CD4-positive, alpha-beta T cell treated with Interleukin-15 for 4 hours (primary cell): ENCODE measurements at places on chromosomes 4 and X.
A peak's percentile ranks its signal among the peaks of the same experiment; 100 is the strongest.

GRCh38 chrX:39627257-39627656, 470.5 kb downstream of the BCOR start:
- DNase-seq: no peak

DNA sequence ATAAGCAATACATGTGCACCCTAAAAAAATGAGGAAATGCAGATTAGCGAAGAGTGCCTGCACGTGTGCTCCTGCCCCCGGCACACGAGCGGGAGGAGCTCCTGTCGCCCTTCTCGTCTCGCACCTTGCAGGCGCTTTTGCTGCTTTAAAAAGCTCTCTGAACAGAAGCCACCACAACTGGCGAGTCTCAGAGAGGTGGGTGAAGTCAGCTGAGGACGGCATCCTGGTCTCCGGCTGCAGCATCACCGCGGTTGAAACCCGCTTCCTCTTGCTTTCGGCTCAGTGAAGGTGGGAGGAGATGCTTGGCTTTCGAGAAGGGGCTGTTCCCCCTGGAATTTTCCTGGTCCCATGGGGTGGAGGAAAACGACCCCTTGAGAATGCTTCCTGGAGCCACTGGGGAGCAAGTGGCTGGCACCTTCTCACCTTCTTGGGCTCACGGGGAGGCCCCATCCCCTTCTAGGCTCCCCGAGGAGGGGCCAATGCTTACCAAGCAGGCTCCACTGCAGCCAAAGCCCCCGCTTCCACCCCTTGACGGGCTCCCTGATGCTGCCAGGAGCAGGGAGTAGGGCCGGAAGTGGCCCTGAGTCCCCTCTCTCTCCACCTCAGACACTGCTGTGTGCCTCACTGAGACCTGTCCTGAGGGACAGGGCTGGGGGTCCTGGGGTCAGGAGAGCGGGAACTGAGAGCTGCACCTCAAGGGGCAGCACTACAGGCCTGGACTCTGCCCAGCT, 29.2 kb upstream of the MXD4 start:
- DNase-seq: peak; percentile 72

GRCh38 chr4:11424000-11424399, 4.7 kb downstream of the HS3ST1 start:
- peak; percentile 21 for DNase-seq

DNA sequence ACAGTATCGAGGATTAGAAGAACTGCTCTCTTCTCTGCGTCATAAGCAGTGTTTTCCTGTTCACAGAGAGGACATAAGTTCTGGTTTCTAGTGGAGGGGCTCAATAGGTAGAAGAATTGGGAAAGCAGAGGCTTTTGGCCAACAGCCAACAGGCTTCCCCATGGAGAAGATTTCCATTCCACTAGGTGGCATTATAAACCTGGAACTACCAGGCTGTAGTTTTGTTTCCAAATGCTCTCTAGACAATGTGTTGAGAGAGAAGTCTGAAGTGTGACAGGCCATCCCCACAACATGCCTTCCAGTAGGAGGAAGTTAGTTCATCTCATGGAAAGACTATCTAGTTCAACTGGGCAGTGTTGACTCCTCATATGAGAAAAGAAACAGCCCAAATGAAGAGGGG, 63.8 kb upstream of the ANXA10 start:
- no peak for DNase-seq

- DNase-seq: no peak
Measured at GRCh38 chr4:98481167-98481566, 177.2 kb downstream of the TSPAN5 start.

- no peak for DNase-seq
Measured at GRCh38 chrX:136525738-136526606, 6.0 kb upstream of the VGLL1 start.

GRCh38 chr4:102761296-102761701, 531 bp upstream of the MANBA start:
- DNase-seq: peak; percentile 7

DNA sequence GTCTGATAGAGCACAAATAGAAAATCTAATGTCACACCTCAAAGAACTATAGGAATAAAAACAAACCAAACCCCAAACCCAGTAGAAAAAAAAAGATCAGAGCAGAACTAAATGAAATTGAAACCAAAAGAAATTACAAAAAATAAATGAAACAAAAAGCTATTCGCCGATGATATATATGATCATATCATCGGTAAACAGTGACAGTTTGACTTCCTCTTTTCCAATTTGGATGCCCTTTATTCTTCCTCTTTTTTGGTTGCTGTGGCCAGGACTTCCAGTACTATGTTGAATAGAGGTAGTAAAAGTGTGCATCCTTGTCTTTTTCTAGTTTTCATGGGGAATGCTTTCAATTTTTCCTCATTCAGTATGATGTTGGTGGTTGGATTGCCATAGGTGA, 215.3 kb upstream of the AR start:
- DNase-seq: no peak

- DNase-seq: no peak
Measured at GRCh38 chrX:20500949-20501348, 234.2 kb upstream of the RPS6KA3 start.

- no peak for DNase-seq
Measured at GRCh38 chrX:83516597-83516996, 8.5 kb downstream of the POU3F4 start.

GRCh38 chrX:86421771-86422170, 273.5 kb downstream of the DACH2 start:
- no peak for DNase-seq

- no peak for DNase-seq
Measured at GRCh38 chr4:188228279-188228678, 89.0 kb downstream of the TRIML1 start.

DNA sequence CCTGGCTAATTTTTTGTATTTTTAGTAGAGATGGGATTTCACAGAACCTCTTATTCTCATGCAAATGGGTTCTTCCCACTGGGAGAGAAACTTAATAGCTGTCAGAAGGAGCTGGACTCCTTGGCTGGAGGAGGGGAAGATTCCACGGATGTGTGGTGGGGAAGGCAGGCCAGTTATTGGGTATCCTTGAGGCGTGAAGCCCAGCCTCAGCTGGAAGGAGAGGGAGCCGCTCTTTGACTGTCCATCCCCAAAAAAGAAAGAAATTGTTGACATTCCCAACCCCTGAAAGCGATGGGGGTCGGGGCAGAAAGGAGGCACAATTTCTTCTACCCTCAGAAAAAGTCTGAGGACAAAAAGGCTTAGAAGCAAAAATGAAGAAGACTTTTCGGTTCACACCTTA, 983.1 kb upstream of the PABPC4L start:
- no peak for DNase-seq

DNA sequence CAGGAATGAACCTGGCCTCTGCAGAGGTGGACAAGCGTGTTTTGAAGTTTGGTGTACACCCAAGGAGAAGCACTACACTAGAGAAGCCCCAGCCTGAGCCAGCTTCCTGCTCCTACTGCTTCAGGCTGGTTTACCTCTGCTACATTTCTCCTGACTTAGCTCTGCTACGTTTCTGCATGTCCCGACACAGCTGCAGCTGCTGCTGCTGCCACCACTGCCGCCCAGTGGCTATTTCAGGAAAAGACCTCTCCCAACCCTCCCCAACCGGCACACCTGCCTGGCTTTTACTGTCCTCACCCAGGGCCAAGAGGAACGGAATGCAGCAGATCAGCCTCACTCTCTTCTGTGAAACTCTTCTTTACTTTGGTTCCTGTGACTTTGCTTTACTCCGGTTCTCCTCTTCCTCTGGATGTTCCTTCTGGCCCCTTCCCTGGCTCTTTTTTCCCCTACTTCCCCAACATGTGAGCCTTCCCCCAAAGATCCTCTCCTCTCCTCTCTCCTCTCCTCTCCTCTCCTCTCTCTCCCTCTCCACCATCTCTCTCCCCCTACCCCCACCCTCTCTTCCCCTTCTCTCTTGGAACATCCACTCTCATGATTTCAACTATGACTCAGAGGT, 3.1 kb upstream of the P2RY4 start:
- no peak for DNase-seq
